ENCODE measurements at places on chromosomes 11 and 22.
A peak's percentile ranks its signal among the peaks of the same experiment; 100 is the strongest.

DNA sequence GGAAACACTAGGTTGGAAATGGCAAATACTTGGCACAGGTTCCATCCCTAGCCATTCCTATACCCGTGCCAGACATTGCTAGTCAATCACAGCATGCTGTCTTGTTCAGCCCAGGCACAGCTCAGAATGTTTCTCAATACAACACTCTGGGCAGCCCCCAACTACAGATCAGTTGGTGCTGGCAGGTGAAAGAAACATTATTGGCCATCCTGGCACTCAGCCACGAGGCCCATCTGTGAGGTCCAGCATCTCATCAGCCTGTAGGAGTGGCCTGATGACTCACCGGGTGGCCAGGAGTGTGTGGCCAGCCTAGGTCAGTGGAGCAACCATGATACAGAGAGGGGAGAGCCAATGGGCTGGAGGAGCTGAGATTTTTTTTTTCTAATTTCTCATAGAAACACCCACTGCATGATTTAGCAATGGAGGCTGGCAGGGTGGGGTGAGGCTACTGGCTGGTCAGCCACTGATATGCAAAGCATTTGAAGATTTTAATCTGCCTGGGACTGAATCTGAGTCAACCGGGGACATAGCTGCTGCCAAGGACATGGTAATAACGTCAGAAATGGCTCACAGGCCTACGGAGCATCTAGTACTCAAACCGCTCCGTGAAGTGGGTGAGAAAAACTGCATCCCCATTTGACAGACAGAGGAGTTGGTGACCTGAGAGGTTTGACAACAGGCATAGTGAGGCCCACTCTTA is 5.4 kb downstream of the MYO18B start:
- DNase-seq = no peak

DNA sequence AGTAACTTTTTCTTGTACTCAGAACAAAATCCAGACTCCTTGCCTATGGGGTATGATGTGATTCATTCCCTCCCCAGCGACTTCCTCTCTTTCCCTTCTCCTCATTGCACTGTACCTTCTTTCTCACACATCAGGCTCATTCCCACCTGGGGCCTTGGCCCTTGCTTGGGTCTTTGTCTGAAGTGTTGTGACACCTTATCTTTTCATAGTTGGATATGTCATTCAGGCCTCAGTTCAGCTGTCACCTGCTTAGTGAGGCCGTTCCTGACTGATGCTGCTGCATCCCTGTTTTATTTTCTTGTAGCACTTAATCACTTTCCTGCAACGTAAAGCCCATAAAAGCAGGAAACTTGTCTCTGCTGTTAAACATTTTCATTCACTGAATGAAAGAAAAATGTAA is 39.9 kb downstream of the ZDHHC13 start:
- no peak for DNase-seq

- no peak for DNase-seq
Measured at GRCh38 chr11:23473782-23474181, 613.5 kb upstream of the CCDC179 start.

- DNase-seq = no peak
Measured at GRCh38 chr11:95242091-95242844, 11.3 kb upstream of the SESN3 start.

DNA sequence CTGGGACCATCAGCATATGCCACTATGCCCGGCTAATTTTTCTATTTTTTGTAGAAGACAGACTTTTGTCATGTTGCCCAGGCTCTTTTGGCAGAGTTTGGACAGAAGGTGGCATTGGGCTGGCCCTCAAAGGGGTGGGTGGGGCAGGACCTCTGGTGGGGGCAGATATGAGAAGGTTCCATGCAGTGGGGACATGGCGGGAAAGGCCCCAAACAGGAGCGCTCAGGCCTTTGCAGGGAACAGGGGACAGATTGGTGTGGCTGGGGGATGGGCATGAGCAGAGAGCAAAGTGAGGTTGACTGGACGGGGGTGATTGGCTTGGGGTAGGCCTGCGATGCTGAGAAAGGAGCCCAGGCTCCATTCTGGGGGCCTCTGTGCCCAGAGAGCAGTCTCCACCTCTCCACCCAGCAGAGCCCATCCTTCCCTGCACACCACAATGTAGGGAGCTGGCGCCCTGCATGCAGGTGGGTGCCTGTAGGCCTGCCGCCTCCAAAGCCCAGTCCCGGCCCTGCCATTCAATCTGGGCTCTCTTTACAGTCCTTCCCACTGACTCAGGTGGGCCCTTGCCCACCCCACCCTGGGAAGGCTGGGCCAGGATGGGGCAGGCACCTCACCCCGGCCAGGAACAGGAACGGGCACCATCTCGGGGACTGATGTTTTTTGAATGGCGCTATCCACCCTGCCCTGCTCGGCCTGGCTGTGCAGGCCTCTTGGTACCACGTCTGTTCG is 98.7 kb downstream of the MORC2 start:
- DNase-seq = no peak

DNA sequence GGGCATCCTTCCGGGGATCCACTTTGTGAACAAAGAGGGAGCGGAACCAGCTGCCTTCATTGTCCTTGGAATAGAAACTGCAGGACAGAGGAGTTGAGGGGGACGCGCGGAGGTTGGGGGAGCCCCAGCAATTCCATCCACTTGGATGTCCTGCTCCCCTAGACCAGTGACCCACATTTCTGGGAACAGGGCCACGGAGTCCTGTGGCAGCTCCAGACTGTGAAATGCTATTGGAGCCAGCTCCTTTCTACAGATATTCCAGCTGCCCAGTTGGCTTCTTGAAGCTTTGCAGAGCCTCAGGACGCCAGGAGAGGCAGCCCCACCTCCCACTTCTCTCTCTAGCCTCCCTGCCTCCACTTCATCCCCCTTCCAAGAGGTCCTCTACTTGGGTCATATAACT is 10.5 kb downstream of the NIPSNAP1 start:
- no peak for DNase-seq

DNA sequence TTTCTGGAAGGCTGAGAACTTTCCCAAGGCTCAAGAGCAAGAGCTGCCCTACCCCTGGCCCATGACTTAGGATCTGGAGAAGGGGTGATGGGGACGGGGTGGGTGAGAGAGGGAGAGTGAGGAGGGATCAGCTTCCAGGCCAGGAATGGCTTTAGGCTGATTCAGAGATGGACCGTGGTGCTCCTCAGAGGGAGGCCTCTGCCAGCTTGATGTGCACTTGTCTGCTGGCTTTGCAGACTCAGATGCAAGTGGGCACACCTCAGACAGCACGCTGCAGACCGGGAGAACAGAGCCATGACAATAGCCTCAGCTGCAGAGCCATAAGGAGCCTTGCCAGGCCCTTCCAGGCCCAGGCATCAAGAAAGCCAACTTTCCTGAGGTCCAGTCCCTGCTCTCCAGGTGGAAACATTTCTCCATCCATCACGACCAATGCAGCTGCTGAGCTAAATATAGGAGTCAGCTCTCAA is 41.3 kb downstream of the ALX4 start:
- DNase-seq = no peak

DNA sequence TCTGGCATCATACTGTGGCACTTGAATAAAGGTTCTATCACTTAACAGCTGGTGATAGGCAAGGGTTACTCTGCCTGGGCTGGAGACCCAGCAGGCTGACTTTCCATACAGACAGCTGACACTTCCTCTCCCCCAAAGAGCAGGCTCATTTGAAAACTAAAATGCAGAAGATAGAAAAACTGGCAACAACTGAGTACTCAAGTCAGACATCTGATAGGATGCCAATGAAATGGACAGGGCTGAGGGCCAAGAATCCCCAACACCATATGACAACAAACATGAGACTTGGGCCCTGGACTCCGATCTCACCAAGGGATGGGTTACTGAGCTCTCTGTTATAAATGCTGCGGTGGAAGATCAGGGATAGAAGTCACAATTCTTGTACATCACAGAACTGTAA is 237.2 kb downstream of the LRRC4C start:
- no peak for DNase-seq

- no peak for DNase-seq
Measured at GRCh38 chr11:58807343-58807742, 37.2 kb downstream of the GLYATL2 start.

DNA sequence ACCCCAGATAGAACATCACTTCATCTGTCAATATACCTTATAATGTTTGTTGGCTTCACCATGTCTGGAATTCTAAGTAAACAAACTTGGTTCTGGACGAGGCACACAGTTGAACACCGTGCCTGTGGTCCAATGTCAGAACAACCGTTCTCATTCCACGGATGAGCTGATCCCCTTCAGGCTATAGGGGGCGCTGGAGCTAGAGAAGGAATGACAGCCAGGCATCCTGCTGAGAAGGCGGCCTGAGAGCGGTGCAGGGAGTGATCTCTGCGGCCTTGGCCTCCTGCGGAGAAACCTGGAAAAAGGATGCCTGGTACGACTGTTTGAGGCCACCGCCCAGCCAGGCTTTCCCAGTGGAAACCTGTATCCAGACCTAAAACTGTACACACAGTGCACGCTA is 48.7 kb downstream of the FDX1 start:
- no peak for DNase-seq

DNA sequence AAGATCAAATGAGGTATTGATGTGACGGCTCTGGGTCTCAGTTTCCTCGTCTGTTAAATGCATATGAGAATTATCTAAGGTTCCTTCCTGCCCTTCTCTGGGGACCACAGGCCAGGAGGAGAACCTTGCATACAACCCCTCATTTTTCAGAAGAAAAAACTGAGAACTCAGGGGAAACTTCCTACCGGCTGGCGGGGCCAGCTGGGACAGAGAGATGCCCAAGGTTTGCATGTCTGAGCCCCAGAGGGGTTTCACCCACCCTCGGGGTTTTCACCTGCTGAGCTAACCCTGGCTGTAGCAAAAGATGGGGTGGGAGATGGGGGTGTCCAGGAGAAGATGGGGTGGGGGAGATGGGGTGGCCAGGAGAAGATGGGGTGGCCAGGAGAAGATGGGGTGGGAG is 4.3 kb downstream of the TNFRSF13C start:
- DNase-seq = no peak

- DNase-seq = no peak
Measured at GRCh38 chr22:37318364-37319109, 36.2 kb downstream of the CYTH4 start.

- DNase-seq = no peak
Measured at GRCh38 chr22:50676180-50676636, 3.6 kb downstream of the SHANK3 start.

DNA sequence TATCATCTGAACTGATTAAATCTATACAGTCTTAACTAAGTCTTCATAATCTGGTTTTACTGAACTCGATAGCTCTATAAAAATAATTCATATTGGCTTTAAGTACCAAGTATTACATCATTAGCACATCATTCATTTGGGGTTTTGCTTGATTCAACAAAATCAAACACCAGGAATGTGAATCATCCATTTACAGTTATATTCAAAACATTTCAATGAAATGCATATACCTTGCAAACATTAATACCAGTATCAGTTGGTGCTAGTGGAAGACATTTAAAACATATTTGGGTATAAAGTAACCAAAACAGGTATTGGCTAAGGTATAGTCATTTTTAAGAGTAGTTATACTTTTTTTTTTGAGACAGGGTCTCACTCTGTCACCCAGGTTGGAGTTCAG is 12.2 kb upstream of the CCDC89 start:
- DNase-seq = no peak

DNA sequence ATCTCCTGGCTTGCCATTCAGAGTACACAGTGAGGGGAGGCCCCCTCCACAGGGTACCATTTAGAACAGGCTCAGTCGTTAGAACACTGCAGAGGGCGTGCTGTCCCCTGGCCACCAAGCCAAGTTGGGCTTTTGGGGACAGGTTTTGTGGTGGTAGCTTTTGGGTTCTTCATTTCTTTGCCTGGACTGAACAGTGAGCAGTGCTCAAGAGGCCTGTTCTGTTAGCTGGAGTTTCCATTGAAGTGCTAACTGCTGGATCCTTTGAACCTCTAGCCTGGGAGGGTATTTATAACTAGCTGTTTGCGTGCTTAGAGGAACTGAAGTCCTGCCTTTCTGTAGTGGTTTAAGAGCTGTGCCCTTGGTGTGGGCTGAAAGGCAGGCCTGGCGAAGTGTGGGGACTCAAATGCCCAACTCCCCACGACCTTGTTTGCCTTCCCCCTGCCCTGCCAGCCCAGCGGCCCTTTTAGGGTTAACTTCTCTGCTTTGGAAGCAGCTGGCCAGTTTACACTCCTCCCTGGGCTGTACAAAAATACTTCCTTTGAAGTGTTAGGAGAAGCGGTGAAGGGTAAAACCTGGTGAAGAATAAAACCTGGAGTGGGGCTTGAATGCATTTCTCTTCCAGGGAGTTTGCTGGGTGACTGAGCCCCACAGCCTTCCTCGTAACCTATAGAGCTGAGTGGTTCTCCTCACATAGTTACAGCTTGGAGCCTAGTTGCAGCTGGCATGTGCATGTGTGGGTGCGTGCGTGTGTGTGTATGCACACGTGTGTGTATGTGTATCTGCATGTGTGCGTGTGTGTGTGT is 34.6 kb downstream of the ZNRF3 start:
- no peak for DNase-seq

DNA sequence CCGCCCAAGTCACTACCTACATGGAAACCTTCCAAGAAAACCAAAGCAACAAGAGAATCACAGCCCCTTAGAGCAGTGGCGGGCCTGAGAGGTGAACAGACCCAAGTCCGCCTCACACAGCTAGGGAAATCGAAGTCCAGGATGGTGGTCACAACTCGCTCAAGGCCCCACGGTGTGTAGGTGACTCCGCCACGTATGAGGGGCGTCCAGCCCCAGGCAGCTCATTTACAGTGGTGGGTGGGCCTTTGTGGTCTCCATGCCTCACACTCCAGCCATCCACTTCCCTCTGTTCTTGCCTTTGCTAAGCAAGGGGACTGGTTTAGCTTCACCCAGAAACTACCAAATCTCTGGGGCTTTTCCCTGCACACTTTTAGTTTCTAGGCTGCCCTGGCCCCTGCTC is 9.7 kb upstream of the TCF20 start:
- DNase-seq = no peak

GRCh38 chr11:13205486-13205885 is 72.1 kb upstream of the BMAL1 start:
- no peak for DNase-seq

DNA sequence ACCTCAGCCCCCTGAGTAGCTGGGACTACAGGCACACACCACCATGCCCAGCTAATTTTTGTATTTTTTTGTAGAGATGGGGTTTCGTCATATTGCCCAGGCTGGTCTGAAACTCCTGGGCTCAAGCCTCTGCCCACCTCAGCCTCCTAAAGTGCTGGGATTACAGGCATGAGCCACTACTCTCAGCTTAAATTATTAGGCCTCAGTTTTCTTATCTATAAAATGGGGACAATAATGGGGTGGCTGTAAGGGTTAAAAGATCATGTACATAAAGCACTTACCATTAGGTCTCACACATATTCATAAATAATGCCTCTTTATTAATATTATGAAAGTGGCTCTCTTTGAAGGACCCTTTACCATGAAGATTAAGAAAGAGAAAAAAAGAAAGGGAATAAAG is 31.5 kb upstream of the CKAP5 start:
- DNase-seq = no peak

GRCh38 chr11:63769042-63769713 is 603 bp upstream of the ZFTA start:
- peak; percentile 30 for DNase-seq

DNA sequence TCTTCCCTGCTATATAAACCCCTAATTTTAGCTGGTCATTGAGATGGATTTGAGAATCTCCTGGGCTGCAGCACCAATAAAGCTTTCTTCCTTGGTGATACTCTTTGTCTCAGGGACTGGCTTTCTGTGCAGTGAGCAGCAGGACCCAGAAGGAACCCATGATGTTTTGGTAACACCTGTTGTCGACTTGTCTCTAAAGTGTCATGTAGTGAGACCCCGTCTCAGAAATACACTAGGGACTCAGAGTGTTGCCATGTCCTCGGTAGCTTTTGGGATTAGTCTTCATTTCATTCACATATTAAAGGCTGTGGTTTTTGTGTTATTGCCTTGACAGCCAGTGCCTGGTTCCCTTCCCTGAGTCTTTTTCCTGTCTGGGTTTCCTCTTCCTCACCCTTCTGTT is 1078.7 kb downstream of the TBC1D22A start:
- no peak for DNase-seq

GRCh38 chr11:36488096-36488495 is 22.0 kb downstream of the TRAF6 start:
- DNase-seq = no peak
